ENCODE measurements at places on chromosomes 16 and 17.

DNA sequence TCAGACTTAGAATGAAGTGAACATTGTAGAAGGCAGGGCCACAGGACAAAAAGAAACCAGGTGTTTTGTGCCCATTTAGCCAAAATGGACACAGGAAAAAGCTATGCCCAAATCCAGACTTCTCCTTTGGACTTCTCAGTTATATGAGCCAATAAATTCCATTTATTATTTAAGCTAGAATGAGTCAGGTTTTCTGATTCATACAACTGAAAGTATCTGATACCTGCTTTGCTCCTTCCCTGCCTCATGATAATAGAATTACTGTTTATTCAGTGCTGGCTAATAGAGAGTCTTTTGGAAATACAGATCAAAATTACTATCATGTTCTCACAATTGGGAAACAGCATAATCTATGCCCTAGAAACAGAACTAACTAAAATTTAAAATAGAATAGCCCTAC, 8.7 kb upstream of the CPD start:
- no peak for DNase-seq

- no peak for DNase-seq
Observed at GRCh38 chr16:75043175-75043895, 44.5 kb downstream of the ZNRF1 start.

- DNase-seq = no peak
Observed at GRCh38 chr17:6651919-6652452, 424 bp downstream of the C17orf100 start.

DNA sequence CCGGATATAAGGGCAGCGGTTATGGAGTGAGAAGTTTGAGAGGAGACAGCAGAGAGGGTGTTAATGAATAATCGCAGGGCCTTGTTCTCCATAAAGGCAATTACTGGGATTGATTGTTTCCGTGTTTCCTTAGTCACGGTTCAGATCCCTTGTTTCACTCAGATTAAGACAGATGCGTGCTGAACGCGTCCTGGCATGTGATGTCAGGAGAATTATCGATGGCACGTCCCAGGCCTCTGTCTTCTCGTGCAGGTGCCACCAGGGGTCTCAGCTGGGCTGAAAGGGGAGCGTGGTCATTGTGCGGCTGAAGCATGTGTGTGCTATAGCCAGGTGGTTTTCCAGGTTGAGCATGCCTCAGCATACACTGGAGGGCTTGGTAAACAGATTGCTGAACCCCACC, 142.4 kb upstream of the NOL11 start:
- DNase-seq = no peak

DNA sequence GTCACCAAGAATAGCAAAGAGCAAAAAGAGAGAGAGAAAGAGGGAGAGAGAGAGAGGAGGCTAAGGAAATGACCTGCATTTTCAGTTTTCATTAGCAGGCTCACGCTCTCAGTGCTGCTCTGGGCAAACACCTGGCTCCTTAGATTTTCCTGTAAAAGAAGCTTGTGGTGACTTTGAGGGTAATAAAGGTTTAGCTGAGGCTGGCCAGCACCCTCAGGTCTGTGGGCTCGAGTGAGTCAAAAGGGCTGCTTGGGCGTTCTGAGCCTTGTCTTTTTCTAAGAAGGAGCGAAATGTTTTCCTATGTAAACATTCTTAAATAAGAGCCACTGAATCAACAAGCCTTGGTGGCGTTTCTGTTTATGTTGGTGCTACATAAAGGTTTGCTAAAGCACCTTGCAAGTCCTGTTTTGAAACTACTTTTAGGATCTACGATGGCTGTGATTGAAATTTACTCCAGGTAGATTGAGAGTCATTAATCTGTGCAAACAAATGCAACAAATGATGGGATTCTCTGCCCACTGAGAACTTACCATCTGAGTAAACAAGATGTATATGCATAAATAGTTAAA, 38.8 kb downstream of the SHISA6 start:
- DNase-seq = no peak

DNA sequence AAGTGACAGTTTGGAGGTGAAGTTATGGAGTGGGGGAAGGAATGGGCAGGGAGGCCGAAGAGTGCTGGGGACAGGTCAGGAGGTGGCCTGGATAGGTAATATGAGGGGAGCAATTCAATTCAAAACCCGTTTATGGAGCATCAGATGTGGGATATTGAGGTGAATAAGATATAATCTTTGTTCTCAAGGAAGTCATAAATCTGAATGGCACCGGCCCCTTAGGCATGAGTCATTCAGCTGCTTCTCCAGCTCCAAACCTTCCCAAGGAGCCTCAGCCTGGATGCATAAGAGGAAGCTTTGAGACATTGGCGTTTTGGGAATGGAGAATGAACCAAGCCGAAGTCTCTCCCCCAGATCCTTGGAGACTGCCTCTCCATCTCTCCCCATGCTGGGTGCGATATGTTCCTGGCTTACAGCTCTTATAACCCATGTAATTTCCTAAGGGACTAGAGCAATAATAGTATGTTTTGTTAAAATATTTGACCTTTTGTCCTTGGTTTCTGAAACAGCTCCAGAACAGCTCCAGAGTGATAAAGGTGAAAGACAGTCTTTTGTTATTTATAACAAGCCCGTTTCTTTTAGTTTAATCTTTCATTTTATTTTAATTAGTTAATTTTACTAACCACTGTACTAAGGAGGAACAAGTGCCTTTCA, 1.7 kb downstream of the TUBG2 start:
- no peak for DNase-seq
